Common myeloid progenitor, CD34-positive (primary cell): ENCODE measurements at places on chromosomes 12 and 14.
A peak's percentile ranks its signal among the peaks of the same experiment; 100 is the strongest.

DNA sequence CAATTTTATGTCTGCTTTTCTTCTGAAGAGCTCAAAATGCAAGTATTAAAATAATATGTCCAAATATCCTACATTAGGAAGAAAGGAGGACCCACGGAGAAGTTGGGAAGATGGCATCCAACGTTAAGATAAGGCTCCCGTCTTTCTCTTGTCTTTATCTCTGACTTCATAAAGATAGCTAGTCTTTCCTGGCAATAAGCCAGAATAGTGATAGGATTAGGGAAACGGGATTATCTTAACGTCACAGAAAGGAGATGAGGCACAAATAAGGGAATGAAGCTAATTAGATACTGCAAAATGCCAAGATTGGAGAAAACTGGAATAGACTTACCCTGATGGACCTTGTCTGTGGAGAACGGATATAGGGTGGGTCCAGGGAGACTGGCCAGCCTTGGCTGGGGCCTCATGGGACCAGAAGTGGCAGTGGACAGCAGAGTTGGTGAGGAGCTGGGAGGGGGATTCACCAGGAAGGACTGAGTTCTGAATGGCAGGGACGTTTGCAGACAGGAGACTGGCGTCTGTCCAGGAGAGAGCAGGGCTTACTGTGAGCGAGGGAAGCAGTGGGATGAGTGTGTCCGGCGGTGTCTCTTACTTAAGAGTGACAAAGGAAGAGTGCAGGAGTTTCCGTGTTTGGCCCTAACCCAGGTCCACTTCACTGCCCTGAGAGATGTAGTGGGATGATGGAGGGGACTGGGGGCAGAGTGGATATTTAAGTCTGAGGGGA is 119.9 kb downstream of the CACNA1C start:
- no peak for DNase-seq

DNA sequence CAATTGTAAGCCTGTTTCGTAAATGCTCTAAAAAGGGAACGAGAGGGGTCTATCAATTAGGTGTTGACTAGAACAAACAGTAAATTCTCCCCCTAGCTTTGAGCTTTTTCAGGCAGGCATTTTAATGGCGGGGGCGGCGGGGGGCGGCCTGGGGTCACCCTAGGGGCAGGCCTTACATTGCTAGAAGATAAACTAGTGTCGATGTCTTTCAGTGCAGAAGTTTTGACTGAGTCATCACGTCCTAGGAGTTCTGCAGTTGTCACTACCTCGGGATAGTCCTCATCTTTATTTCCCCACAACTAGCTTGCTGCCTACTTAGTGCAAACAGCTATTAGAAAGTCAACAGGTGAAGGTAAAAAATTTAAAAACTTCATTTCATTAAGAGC is 1.6 kb downstream of the ATP6V1D start:
- DNase-seq, result no peak

DNA sequence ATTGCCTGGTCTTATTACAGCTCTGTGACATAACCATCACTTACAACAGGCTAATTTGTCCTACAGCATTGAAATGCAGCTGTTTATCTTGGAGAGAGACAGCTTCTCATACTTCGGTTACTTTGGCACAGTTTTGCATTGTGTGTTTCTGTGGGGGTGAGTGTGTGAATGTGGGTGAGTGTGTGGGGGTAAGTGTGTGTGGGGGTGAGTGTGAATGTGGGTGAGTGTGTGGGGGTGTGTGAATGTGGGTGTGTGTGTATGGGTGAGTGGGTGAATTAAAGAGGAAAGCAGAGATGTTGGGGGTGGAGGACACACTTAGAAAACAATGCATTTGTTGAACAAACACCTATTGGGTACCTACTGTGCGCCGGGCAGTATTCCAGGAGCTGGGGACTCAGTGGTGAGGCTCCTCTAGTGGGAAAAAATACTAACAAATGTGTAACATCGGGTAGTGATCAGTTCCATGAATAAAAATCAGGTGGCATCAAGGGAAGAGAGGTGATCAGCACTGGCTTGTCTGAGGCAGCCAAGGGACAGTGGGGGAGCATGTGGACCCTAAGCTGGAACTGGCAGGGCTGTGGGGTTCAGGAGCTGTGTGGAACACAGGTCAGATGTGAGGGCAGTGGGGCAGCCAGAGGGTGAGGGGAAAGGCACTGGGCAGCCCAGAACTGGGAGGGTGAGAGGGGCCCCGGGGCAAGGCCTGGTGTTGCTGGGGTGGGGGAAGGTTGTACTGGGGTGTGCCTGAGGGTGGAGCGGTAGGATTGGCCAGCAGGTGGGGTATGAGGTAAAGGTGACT is 44.1 kb upstream of the AMN start:
- no peak for DNase-seq

DNA sequence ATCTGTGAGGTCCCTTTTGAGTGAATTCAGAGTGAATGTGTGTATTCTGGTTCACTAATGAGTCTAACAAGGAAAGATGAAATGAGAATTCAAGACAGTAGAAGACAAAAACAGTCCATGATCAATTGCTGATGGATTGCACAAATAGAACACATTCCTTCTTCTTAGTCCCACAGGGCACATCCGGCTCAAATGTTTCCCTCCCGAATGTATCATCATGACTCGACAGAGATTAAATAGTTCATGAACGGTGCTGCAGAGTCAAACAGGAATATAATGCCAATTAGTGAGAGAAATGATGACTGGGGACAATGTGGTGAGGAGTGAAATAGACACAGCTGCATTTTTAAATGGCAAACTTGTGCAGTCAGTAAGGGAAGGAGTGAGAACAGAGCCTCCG is 11.5 kb upstream of the SFSWAP start:
- no peak for DNase-seq

- DNase-seq, result peak; percentile 88
These were observed 33.2 kb upstream of the PPP1R13B start for GRCh38 chr14:103880348-103881267.

DNA sequence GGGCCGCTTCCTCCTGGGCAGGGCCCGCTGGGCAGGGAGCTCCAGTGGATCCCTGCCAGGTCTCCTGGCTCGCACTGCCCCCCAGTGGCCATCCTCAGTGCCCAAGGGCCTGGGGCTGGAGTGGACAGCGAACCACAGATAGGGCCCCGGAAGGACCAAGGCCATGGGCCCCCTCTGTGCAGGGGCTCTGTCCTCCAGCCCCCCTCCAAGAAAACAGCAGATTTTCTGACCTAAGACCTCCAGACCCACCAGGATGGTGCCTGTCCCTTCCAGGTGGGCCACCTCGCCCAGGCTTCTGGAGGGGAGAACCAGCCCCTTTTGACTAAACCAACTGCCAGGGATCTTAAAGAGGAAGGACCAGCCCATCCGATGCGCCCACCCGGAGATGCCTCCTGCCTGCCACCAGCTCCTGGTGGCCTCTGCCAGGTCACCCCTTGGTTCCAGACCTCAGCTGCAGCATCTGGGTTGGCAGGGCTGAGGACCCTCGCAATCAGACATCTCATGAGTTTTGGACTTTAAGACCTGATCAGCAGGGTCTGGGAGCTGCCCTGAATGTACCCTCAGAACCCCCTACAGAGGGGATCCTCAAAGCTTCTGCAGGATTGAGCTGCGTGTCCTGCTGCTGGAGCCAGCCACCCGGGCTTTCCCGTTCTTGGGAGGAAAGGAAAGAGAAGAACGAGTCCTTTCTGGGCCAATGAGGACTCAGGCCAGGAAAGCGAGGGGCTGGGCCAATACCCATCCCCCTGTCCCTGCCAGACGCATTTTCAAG is 325.8 kb upstream of the DIO3 start:
- peak; percentile 24 for DNase-seq

- DNase-seq, result no peak
These were observed 5.2 kb upstream of the ASB2 start for GRCh38 chr14:93981316-93982229.

DNA sequence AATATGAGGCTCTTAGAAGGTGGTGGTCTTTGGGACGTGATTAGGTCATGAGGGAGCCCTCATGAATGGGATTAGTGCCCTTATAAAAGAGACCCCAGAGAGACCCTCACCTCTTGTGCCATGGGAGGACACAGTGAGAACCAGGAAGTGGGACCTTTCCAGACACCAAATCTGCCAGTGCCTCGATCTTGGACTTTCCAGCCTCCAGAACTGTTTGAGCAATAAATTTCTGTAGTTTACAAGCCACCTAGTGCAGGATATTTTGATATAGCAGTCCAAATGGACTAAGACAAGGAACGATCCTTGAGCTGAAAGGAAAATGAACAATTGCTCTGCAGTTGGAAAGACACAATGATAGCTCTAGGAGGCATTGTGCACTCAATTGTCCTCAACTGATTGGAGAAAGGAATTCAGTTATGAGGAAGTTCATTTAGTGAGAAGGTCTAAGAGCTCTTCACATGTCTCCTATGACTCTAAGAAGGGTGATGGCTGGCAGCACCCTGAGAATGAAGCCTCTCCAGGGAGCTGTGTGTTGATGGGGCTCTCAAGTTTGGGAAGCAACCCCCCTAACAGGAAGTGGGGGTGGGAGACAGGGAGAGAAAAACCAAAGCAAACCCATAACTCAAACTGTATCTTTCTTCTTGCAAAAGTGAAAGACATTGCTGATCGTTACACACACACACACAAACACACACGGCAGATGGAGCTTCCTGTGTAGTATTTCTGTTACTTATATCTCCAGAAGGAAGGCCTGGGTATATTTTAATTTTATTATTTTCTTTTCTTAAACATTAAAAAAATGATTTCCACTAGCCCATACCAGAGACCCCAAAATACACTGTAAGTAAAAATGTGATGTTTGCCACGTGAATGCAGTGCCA is 21.0 kb downstream of the CHST11 start:
- peak; percentile 78 for DNase-seq

DNA sequence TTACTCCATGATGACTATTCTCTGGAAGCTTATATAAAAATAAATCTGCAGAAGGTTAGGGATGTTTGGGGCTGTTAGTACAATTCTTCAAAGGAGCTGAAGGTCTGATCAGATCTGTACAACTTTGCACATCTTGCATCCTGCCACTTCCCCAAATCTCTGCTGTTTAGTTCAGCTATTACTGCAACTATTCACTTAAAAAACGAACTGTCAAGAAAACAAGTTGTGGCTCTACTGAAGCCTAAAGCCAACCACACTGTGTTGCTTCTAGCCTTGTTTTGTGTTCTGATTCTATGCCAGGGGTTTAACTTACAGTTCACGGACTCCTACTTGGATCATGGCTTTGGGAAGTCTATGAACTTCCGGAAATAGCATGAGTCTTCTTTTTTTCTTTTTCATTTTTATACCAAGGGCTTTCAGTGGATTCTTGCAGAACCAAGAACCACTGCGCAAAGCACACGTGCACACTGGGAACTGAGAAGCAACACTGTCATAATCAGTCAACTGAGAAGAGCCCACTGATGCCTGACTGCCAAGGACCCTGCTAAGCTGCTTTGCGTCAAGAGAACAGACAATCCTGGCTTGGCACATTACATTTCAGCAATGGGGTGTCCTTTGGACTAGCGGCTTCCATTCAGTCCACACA is 66.3 kb upstream of the EEA1 start:
- no peak for DNase-seq

GRCh38 chr12:45257185-45257930 is 41.5 kb downstream of the ANO6 start:
- DNase-seq, result peak; percentile 70
